Astrocyte of the hippocampus (primary cell): ENCODE measurements at places on chromosomes 11 and 22.

DNA sequence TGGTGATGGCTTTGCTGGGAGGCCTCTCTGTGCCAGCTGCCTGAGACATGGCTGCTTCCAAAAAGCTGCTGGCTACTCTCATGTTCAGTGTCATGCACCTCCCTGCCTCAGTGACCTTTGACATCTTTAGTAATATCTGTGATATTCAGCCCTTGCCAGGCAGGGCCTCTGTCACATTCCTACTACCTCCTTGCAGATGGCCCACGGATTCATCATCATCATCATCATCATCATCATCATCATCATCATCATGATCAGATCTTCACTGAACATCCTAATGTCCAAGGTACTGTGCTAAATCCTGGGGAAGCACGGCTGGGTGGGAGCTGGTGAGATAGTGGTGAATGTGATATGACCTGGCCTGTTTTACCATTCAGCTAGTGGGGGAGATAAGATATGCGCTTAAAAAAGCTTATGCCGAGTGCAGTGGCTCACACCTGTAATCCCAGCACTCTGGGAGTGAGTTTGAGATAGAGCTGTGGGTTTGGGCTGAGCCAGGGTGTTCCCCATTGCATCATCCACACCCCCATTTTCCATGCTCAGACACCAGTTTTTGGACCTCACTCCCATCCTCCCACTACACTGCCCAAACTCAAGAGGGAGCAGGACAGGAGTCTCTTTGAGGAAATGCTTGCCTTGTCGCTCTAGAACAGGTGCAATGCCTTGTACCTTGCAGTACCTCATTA is 17.1 kb upstream of the TMPRSS13 start:
- DNase-seq = no peak

GRCh38 chr11:12248330-12248729 is 129.0 kb upstream of the PARVA start:
- DNase-seq = peak; percentile 49

DNA sequence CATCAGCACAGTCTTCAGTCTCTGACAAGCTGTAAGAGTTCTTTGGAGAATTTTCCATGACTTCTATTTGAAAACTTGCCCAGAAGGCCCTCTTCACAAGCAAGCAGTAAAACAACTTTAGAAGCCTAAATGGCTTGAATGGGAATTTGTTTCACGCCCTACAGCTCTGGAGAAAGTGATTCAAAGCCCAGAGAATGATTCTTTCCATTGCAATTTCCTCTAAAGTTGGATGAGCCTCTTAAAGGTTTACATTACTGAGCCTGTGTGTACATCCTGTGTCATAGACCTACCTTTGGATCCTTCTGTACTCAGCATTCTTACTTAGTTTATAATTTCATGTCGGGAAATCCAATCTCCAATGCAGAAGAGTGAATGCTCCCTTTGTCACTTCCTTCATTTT is 6.8 kb upstream of the OR8B3 start:
- DNase-seq = no peak

DNA sequence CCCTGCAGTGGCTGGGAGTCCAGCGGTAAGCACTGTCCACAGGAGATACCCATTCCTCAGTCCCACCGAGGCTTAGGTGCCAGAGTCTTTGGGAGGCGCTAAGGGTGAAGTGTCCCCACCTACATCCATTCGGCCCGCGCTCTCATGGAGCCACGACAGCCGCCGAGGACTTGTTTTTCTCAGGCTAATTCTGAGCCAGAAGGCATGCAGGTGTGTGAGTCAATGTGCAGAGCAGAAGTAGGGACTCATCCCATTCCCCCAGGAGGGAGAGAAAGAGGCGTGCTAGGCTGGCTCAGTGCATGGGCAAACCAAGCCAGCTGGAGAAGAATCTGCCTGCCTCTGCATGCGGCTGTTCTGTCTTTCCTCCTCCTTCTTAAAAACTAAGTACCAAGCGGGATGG is 46.6 kb downstream of the KCNC1 start:
- no peak for DNase-seq

DNA sequence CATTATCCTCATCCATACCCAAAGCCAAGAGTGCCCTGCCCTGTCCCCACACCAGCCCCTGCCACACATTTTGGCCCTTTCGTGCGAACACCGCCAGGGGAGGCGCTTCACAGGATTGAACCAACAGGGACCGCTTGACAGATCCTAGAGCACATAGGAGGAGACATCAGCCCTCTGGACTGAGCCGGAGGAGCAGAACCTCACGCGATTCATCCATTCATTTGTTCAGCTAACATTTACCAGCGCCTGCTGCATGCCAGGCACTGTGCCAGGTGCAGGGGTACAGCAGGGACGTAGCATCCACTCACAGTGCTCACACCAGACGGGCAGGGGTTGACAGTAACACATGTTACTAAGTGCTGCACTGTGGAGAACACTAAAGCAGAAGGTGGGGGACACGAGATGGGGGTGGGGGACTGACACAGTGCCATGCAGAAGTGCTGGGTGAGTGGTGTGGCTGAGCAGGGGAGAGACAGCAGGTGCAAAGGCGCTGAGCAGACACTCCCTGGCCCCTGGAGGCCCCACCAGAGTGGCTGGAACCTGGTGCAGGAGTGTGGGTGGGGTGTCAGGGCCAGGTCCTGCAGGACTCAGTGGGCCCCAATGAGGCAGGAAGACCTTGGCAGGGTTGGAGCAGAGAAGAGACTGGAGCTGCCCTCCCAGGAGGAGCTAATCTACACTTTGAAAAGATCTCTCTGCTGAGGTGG is 3.4 kb downstream of the GNAZ start:
- no peak for DNase-seq

- DNase-seq = no peak
Measured at GRCh38 chr11:34446386-34446785, 7.7 kb downstream of the CAT start.

- no peak for DNase-seq
Measured at GRCh38 chr11:22699388-22699787, 33.0 kb downstream of the GAS2 start.

DNA sequence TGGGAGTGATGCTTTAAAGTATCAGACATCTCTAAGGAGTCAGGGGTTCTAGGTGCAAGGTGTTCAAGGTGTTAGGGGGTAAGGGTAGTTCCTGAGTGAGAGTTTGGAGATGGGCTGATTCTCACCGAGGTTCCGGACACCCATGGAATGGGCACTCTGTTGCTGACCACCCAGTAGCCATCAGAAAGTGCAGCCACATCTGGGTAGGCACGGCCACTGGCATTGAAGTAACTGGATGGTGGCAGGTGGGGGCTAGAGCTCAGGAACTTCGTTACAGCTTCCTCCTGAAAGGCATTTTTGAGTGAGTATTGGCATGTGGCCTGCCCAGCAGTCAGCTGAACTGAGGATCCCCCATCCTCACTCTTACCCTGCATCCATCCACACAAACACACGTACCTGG is 3.0 kb upstream of the TAF10 start:
- no peak for DNase-seq

DNA sequence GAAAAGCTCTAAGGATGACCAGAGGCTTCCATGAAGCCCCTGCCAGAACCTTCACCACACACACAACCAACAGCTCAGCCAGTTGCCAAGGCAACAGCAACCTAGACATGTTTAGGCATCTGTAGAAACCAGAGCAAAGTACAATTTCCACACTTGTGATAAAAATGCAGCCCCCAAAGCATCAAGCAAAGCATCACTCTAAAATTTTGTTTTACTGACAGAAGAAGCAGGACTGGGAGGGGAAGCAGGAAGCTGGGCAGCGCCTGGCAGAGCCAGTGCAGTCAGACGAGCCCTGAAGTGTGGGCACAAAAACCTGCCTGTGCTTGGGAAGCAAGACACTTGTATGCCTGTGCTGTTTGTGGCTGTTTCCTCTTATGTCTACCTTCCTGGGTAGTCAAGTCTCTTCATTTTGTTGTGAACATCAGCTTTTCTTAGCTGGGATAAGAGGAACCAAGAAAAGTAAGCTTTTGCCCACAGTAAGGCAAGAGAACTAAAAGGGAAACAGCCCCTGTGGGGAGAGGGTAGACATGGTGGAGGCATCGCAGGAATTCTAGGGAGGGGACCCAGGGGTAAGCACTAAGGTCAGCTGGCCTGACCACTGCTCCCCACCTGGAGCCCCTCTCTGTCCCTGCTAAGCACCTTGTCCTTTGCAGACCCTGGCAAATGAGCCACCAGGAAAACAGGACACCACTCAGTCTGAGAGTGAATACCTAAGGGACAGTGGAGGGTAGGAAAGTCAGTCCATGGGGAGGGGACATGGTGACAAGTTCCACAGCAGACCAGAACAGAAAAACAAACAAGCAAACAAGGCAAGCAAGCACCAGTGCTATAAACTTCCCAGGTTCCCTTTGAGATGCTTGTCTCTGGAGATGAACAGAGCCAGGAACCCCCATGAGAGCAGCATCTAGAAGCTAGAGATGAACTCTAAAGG is 13.4 kb downstream of the PACSIN2 start:
- peak; percentile 75 for DNase-seq

DNA sequence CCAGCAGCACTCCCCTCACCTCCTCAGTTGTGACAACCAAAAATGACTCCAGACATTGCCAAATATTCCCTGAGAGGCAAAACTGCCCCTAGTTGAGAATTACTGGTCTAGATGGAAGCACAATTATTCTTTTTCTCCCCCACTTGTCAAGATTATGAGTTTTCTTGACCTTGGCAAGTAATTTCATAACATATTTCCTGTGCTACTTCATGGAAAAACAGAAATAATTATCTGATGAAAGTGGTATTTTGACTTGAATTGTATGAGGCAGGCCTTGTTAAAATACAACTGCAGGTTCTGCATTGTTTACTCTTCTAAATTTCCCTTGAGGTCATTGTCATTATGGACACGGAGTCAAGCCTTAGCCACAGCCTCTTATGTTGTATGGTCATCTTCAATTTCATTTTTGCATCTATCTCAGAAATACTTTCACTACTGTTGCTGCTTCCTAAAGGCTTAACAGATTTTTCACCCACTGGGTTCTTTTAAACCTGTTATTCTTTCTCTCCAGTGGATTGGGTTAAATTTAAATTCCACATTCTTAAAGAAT is 32.2 kb upstream of the LDLRAD3 start:
- no peak for DNase-seq

DNA sequence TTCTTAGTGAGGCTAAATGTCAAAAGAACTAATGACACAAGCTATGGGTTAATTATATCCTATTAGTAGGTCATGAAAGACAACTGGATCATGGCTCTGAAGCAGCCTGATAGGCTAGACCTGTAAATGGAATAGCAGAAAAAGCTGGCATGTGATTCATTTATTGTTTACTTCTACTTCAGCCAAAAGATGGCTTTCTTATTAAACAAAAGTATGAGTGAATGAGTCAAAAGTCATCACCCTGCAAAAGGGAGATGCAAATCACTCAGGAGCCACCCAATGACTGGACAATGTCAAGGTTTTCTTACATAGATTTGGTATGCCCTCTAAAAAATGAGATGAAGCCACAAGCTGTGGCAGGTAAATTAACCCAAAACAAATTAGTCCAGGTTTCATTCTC is 138.0 kb downstream of the TRPC6 start:
- DNase-seq = no peak

DNA sequence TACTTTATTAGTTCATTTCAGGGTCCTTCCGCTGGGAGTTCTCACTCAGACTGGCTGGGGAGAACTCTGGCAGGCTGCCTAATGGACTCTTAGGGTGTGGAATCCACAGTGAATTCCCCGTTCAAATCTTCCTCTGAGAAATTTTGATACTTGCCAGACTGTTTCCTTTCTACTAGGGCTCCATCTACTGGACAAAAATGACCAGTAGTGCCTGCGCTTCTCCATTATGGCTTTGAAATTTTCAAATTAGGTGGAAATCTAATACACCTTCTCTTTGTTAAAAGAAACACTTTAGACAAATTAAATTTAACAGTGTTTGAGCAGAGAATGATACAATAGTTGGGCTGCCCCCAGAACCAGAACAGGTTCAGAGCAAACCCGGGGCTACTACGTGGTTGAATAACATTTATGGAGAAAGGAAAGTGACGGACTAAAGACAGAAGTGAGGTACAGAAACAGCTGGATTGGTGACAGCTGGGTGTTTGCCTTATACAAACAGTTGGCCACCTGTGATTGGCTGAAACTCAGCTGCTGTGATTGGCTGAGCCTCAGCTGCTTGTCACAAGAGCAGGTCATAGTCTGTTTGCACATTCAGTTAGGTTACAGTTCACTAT is 52.9 kb upstream of the FDX1 start:
- peak; percentile 96 for DNase-seq

- DNase-seq = peak; percentile 85
Measured at GRCh38 chr22:31346255-31346732, at the start of gene PATZ1. Gene PATZ1 (minus strand): TSS chr22:31346346. CDS start chr22:31345602, 744 bp downstream.

- DNase-seq = peak; percentile 58
Measured at GRCh38 chr11:63917692-63918506, 935 bp upstream of the RCOR2 start.

- DNase-seq = no peak
Measured at GRCh38 chr11:128152796-128153696, 434.3 kb downstream of the ETS1 start.

DNA sequence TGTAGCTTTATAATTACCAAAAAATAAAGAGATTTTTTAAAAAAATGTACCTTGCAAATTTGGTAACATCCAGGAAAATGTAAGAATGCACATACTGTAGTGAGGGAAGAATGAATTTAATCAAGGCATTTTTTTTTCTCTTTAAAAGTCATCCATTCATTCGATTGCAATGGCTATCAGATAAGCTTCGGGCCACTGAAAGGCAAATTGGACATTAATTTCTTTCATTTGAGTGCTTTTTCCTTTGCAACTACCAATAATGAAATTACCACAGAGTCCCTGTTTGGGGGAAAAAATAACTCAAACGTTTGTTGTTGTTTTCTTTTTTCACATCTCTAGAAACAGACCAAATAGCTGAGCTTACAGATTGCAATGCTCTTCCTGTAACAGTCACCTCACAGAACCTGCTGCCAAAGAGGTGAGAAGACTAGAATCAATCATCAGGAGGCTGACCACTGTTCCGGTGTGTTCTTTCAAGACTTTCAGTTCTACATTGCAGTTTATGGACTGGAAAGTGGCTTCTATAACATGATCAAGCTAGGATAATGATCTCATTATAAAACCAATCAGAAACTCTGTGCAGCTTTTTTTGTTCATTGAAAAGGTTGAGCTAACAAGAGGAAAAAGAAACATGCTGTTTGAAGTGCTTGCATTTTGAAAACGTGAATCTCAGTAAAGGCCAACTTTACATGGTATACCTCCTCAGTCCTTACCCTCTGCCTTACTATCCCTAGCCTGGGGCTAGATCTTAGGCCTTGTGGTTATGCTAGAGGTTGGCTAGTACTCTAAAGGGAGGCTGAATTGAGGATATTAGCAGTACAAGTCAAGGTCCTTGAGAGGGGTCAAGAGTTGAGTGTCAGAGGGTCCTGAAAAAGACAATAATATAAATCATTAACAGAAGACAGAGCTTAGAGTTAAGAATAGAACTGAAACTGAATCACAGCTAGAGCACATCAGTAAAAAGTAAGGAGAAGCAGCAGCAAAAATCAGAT is 1276.1 kb downstream of the LRRC4C start:
- DNase-seq = no peak

- no peak for DNase-seq
Measured at GRCh38 chr11:61611309-61611708, 30.4 kb upstream of the SYT7 start.

DNA sequence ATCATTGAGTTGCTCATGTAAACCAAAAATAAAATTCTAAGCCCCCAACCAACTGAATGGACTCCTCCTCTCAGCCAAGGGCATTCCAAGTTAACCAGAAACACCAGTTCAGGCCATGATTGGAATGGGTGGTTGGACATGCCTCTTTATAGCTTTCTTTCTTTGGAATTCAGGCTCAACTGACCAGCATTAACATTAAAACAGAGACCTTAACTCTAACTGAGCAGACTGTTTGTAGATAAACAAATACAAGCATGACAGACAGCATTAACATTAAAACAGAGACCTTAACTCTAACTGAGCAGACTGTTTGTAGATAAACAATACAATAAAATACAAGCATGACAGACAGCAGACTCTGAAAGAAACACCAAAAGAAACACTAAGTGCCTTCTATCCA is 278.2 kb downstream of the DLG2 start:
- no peak for DNase-seq
